Effector memory CD8-positive, alpha-beta T cell (primary cell): ENCODE measurements at places on chromosomes 3 and 15.

DNA sequence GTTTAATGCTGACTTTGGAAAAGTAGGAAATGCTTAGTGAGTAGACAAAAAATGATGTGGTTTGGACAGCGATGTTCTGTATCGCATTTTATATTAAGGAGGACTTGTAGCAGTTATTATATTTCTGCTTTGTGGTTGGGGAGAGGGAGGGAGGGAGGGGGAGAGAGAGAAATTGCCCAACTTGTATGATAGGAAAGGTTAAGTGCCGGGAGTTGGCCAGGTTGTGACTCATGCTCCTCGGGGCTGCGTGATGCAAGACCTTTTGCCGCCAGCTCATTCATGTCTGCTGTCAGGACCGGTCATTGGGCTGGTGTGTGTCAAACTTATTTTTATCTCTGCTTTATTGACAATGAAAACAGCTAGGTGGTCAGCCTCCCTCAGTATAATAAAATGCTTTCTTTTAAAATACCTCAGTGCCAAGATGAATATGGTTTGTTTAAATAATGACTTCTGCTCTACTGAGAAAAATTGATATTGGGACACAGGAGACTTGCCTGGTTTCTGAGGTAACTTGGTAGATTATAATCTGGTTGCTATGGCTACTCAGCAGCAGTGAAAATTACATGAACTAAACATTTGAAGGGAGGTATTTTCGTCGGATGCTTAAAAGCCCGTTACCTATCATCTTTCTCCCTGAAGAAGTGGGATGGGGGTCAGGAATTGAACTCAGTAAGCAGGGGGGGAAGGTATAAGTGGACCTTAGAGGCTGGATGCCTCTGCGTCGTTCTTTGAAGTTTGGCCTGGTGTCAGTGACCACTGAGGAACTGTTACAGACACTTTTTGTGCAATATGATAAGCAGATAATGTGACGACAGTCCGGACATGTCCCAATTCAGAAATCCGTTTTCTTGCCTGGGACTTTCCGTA, 90.7 kb downstream of the FNDC3B start:
- peak; percentile 42 for DNase-seq

DNA sequence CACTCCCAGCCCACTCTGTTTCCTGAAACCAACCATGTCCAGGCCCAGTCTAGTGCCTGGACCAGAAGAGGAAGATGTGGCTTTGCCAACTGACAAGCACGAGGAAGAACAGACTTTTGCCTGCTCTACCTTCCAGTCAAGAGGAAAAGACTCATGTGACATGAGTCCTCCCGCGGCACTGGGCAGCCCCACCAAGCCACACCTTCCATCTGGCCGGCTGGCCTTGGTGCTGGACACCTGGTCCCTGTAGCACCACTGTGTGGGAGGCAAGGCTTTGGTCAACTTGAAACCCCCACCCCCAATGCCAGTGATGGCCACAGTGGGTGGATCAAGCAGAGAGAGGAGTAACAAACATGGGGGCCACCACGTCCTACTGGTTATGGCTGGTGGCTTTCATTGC, 12.5 kb downstream of the CHDH start:
- no peak for DNase-seq

GRCh38 chr15:88272421-88272820, 15.9 kb upstream of the NTRK3 start:
- no peak for DNase-seq

DNA sequence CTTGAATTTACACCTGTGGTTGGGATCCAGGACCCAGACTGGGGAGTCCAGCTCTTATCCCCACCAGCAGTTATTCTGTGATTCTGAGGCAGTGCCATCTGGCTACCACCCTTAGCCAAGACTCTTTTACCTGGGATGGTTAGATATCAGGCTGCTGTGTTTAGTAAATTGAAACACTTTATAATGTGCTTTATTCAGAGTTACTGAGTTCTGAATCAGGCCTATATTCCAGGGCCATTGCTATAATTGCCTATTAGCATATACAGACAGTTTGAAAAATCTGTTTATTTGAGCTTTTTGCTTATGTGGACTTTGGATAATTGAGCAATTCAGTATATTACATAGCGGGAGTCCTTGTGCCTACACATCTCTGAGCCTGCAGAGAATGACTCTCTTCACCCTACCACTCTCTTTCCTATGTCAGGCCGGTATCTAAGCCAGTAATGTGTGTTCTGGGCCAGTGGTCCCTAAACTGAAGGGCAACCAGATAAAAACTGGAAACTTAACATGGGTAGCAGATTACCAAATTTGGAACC, 45.4 kb upstream of the TRAK1 start:
- no peak for DNase-seq

DNA sequence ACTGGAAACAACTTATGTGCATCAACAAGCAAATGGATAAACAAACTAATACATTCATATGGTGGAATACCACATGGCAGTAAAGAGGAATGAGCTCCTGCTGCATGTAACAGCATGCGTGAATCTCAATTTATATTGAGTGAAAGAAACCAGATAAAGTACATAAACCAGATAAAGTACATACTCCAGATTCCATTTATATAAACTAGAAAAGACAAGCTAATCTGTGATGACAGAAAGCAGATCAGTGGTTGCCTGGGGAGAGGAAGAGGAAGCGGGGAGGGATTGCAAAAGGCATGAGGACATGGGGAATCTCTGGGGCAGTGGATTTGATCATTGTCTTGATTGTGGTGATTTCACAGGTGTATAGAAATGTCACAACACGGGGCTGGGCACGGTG, 34.2 kb downstream of the LIMD1 start:
- DNase-seq = no peak

- peak; percentile 99 for DNase-seq
These were observed at the start of gene SERF2 for GRCh38 chr15:43791993-43792760. SERF2 (plus strand) TSS chr15:43792320; CDS start chr15:43792377, 57 bp downstream.

DNA sequence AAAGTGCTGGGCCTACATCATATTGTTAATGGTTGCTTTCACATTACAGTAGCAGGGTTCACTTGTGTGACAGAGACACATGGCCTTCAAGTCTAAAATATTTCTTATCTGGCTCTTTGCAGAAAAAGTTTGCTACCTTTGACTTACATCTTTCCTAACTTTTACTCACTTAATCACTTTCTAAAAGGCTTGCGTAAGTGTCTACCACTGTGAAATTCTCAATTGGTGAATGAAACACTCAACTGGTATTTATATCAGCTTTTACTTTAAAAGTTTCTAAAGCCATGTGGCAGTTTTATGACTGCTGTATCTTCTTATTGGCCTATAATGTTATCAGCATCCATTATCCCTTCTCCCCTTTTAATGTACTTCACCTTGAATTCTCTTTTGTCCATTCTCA, 554.5 kb downstream of the ZIC1 start:
- no peak for DNase-seq

DNA sequence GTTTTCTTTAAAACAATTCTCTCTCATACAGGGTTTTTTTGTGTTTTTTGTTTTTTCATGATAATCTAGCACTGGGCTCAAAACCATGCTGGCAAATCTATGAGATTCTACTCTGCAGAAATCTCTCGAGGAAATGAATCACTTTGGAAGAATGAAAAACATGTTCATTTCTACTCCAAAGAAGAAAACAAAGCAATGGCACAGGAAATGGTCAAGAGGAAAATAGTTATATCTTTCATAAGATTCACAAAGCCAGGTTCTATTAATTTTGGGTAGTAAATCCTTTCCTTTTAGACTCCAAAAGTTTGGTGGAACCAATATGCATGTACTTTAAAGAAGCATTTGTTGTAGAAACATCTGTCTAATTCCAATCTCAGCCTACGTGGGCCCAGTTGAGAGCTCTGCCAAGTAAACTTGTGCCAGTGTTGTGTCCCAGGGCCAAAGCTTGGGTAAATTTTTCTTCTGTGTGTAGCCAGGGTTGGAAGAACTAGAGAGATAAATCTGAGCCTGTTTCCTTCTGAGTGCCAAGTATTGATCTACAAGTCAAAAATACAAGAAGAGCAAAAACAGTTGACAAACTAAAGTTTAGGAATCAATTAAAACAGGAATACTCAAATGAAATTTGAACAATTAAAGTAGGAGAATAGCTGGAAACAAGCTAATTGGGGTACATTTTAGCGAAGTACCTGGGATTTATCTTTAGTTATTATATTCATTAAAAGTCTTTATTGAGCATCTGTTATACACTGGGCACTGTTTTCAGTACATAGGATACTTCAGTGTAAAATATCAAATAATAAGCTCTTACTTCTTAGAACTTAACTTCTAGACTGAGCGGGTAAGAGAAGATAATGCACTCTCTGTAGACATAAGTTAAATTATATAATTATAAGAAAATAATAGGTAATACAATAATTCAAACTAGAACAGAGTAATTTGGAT, 657.5 kb upstream of the NECTIN3 start:
- DNase-seq = no peak

DNA sequence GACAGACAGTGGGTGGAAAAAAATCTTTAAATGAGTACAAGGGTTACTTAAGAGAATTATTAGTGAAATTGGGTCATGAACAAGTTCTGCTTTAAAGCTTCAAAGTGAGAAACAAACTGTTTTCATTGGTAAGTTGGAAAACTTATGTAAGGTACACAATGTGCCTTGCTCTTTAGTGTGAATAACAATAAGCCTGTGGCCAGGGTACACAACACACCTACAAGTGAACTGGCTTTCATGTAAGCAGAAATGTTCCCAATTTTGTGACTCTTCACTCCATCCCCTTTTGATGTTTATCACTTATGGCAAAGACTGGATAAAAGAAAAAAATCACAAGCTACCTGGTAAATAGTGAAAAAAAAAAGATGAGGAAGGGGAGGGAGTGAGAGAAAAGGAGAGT, 253.7 kb downstream of the ZBTB20 start:
- DNase-seq = no peak

DNA sequence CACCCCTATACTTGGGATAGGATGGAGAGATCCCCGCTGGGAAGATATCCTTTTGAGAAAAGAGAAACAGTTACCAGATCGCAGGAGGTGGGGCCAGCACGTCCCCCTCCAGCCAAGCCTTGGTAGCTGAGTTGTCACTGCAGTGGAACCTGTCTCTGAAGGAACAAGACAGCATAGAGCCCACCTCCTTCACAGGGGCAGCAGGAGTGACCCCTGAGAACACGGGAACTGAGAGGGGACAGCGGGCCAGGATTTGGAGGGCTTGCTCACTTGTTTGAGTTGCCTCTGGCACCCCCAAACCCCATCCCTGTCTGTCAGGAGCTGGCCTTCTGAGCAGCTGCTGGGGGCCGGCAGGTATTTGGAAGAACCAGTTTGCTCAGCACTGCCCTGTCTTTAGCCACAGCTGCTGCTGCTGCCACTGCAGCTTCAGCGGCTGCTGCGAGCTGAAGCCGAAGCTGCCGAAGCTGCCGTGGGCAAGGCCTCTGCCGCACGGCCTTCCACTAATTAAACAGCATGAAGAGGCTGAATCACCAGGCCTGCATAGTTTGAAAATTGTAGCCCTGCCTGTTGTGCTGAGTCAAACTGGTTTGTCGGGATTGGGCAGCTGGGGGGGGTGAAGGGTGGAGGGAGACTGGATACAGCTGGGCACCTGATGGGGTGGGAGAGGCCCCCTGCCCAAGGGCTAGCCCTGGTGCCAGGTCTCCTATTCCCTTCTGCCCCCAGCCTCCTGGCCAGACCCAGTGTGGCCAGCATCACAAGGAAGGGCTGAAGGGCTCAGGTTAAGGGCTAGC, 4.0 kb downstream of the EPHB3 start:
- no peak for DNase-seq

DNA sequence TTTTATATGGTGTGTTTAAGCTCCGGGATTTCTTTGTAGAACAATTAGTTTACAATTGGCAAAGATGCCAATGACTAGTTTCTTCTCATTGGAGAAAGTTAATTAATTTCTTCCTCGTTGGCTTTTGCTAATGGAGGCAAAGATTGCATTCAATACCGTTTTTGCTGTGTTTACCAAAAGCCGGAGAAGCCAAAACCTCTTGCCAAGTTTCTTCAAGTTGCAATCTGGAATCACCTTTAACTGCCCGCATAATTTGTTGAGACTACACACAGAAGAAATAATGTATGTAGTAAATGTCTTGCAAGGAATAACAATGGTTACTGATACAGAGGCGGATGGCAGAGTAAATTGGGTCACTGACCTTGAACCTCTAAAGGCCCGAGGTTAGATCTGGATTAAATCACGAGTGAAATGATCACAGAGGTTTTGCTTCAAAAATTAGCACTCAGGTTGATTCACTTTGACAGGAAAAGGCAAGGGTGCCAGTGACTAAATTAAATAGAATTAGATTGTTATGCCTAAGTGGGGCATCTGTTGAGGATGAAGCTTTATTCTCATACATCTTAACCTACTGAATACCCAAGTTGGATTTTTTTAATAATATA, 732.1 kb upstream of the NR2F2 start:
- no peak for DNase-seq

- DNase-seq = no peak
These were observed 84.0 kb upstream of the OSBPL11 start for GRCh38 chr3:125679258-125679657.
